Hair follicle dermal papilla cell (primary cell): ENCODE measurements at places on chromosomes 16 and 17. TPM values are rescaled to one million over a fixed set of nuclear protein-coding genes. Genes with fewer than 3 reads are reported as not detected.

Gene HOXB8
- total RNA-seq: not detected in 2 replicates

Gene TMEM107
- 11.0 and 14.8 TPM in 2 replicates for total RNA-seq

Gene CHD9NB
- total RNA-seq: 0.65 and 1.3 TPM in 2 replicates

Gene USH1G
- total RNA-seq: not detected in 2 replicates

Gene C17orf67
- total RNA-seq: 1.1 and 1.2 TPM in 2 replicates

Gene TNFRSF13B
- not detected in 2 replicates for total RNA-seq

Gene GRB7
- 0.16 TPM in 1 of 2 replicates, not detected in the other for total RNA-seq

Gene TPPP3
- 0.65 and 0.97 TPM in 2 replicates for total RNA-seq

Gene ALOX15
- total RNA-seq: not detected in 2 replicates

Gene DBNDD1
- total RNA-seq: 1.1 and 1.8 TPM in 2 replicates

Gene RNF222
- total RNA-seq: not detected in 2 replicates

Gene TPSG1
- total RNA-seq: not detected in 2 replicates

Gene KRTAP2-2
- total RNA-seq: not detected in 2 replicates

Gene GCGR
- total RNA-seq: not detected in 2 replicates
